ENCODE measurements at places on chromosomes 6 and 20.

- no peak for DNase-seq
Observed at GRCh38 chr6:151089978-151090377, 149.8 kb upstream of the AKAP12 start.

GRCh38 chr6:162675503-162675902, 52.1 kb downstream of the PRKN start:
- no peak for DNase-seq

GRCh38 chr20:34875642-34876405, 588 bp upstream of the ACSS2 start:
- no peak for DNase-seq

- no peak for DNase-seq
Observed at GRCh38 chr6:45494416-45495135, 116.8 kb upstream of the SUPT3H start.

DNA sequence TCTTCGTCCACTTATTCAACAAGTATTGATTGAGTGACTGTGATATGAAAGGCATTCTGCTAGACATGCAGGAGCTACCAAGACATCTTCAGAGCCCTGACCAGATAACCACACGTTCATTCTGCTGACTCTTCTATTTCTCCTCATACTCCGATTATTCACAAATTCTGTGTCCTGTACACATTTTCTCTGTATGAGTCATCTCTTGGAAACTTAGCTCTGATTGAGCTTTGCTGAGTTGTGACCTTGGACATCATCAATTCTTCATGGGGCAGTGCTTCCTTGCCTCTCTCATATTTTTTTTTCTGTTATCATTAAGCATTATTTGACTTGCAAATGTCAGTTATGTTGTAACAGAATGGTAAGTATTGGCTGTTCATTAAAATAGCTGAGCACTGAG, 351.6 kb upstream of the CNR1 start:
- no peak for DNase-seq

GRCh38 chr6:168513766-168514165, 72.8 kb downstream of the SMOC2 start:
- DNase-seq: no peak

GRCh38 chr6:82057846-82058554, 189.5 kb downstream of the IBTK start:
- DNase-seq: no peak

DNA sequence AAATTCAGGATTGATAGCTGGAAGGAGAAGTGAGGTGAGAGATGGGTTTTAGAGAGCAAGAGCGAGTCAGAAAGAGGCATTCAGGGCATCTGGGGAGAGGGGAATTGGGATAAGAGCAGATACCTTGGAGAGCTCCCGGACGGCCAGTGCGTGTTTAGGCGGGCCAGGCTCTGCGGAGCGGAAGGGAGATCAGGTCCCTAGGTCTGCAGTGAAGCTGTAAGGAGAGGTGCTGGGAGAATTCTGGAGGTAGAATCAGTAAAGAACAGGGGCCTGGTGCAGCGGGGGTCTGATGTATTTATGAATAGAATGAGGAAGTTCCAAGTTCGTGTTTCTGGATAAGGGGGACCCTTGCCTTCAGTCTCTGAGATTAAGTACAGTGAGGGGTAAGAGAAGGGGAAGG, 47.4 kb upstream of the FAM83D start:
- no peak for DNase-seq

GRCh38 chr6:49299279-49299678, 163.8 kb downstream of the MMUT start:
- DNase-seq: no peak

GRCh38 chr6:95867205-95867604, 148.6 kb upstream of the FUT9 start:
- DNase-seq: no peak

DNA sequence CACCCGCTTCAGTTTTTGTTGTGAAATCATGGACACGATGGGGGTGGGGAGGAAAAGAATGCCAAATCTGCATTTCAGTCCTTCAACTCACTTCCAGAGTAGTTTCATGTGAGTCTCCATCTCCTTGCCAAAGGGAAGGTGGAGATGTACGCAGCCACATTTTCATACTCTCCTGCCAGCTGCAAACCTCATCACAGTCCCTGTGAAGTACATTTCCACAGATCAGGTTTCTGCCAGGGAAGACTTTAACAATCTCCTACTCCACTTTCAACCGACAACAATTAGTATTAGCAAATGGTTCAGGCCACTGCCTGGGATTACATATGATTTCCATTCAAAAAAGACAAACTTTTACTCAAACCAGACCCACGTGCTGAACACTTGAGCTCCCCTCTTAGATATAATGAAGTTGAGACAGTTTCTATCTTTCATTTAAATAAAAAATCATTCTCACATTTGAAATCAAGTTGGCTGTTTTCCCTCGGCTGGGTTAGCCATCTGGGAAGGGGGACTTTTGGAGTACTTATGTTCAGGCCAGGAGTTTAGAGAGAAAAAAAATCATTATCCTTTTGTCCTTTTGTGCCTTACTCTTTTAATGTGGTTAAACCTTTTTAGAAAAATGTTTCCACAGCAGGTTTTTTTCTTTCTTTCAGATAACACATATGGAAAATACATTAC, 51.0 kb upstream of the CEP162 start:
- DNase-seq: no peak
